GM12864 (cell line): ENCODE measurements at places on chromosomes 3 and 15.
A peak's percentile ranks its signal among the peaks of the same experiment; 100 is the strongest.

DNA sequence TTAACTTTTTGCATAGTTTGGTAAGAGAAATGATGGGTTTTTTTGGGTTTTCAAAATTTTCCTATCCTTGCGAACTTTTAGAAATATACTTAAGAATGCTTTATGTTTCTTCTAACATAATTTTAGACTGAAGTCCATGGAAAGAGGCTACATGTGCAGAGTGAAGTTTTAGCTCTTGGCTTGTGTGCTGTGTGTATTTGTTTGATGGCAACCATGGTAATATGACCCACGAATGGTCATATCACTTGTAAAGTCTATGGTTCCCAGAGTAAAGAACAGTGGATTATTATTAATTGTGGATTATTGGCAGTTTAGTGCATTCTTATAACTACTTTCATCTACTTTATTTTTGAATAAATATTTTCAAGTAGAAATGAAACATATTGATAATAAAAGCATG, 124.0 kb upstream of the GOLGA6L4 start:
- no peak for DNase-seq

GRCh38 chr3:100789579-100789978, 80.3 kb downstream of the TFG start:
- DNase-seq = no peak

DNA sequence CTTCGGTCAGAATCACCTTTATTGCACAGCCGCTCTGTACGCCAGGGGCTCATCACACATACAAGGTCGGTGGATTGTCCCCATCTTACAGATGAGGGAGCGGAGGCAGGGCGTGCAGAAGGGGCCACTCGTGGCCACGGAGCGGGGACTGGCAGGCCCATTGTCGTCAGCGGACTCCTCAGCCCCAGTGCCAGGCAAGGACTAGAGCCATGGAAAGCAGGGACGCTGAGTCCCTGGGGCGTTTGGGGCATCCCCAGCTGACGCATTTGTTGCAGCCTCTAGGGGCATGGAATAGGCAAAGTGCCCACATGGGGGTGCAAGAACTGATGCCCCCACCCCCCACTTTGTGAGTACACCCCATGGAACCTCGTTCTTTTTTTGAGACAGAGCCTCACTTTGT, 29.8 kb upstream of the FURIN start:
- DNase-seq = no peak

GRCh38 chr15:48855501-48856440, 22.2 kb upstream of the EID1 start:
- DNase-seq = no peak

DNA sequence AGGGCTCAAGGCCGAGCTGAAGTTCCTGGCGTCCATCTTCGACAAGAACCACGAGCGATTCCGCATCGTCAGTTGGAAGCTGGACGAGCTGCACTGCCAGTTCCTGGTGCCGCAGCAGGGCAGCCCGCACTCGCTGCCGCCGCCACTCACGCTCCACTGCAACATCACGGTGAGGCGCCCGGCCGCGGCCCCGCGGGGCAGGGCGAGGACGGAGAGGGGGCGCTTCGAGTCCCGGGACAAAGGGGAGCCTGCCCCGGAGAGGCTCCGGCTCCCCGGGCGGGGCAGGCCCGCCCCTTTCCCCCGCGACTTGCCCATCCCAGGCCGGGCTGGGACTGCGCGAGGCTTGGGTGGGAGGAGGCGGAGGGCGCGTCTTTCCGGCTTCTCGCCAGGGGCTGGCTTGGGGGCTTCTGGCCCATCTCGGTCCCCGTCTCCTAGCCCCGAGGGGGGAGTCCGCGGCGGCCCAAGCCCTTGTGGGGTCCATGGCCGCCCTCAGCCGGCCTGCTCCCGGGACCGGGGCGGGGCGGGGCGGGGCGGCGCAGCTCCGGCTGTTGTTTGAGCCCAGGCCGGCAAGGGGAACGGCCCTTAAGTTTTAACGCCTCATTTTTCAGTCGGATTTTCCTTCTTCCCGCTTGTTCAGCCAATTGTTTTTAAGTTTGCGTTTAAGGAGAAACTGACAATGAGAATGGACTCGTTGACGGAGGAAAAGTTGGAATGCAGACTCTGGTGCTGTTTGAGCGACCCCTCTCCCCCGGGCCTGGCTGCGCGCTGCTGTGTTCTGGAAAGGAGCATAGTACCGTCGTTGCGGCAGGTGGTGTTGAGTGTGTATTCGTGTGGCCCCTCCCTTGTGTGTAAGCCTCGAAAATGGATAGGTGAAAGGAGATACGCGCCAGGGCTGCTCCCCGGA, 683 bp downstream of the UBE2Q2 start:
- DNase-seq = peak; percentile 18
